ENCODE measurements at places on chromosomes 2 and 18.

DNA sequence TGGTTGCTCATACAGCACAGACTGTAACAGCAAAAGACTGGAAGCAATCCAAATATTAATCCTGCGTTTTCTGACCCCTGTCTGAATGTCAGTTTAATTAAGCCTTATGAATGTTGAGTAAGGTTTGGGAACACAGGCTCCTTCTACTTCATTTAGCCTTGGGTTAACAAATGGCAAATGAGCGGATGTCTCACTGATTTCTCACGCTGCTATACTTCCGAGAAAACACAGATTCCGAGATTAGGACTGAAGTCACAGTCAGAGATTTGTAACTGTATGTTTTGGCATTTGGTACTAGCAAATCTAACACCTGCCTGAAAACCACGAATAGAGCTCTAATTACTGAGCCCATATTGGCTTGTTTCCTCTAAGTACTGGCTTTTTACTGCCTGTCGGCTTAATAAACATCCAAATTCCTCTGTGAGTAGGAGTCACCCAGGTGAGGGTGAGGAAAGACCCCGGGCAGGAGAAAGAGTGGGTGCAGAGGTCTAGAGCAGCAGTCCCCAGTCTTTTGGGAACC is 10.6 kb downstream of the MC5R start:
- no peak for ATAC-seq

DNA sequence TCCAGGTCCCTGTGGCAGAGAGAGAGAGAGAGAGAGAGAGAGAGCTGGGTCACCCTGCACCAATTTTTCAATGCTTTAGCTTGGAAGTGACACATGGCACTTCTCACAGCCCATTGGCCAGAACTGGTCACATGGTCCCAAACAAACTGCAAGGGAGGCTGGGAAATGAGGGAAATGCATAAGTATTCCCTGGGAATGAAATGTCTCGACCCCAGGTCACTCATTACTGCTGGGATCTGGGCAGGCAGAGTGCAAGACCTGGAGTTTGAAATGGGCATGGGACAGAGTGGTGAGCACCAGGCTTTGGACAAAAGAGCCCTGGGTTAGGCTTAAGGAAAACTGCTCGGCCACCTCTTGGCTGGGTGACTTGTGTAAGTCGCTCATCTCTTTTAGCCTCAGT is 37.0 kb downstream of the SMAD7 start:
- no peak for ATAC-seq

DNA sequence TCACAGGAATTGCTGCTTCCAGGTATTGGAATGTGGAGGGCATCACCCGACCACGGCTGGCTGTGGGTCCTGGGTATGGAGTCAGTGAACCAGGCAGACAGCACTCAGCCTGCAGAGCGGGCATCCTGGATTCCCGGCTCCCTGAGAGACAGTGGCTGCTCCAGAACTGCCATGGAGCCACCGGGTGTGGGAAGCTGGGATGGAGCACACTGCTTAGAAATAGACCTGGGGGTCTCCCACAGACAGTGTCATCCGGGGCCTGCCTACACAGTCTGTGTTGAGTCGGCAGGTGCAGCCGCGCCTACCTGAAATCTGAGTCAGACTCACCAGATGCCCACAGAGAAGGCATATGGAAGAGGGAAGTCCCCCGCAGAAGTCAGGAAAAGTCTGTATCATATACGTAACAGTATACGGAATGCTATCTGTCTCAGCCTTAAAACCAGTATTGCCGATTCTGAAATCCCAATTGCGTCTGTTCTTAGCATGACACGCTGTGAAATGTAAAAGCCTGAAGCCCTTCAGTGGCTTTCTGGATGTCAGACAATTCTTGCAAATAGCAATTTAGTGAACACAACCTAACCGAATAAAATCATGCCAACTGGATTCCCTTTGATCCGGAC is 509.7 kb upstream of the MYT1L start:
- ATAC-seq = no peak

DNA sequence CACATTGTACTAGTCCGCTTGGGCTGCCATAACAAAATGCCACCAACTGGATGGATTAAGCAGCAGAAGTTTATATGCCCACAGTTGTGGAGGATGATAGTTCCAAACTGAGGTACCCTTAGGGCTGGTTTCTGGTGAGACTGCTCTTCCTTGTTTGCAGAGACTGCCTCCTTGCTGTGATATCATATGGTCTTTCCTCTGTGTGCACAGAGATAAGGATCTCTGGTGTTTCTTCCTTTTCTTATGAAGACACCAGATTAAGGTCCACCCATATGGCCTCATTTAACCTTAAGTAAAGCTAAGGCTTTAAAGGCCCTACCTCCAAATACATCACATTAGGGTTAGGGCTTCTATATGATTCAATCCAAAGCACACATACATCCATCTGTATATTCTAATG is 738.2 kb upstream of the GCFC2 start:
- ATAC-seq = no peak

GRCh38 chr18:7974200-7974874 is 407.2 kb downstream of the PTPRM start:
- no peak for ATAC-seq

DNA sequence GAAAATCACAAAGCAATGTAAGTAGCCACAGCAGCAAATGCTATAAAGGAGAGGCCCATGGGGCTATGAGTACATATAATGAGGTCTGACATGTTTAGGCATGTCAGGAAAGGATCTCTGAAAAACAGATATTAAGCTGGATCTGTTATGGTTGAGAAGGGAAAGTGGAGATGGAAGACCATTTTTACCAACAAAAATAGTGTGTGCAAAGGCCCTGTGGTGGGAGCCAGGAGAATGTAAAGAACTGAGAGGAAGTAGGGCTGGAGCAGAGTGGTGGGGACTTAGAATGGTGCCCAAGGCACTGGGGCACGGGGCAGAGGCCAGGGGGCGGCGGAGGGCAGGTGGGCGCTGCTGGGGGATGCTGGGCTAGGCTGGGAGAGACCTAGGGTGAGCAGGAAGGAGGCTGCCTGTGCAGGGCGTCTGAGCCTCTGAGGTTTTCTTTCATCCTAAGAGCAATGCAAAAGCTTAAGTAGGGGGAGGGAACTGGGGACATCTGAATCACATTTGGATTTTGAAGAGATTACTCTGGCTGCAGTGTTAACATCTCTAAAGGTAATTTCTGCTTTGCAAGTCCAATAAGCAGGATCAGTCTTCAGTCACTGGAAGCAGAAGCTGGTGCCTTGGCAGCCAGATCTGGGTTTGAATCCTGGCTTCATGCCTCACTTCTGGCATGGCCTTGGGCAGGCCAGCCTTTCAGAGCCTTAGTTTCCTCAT is 4.9 kb upstream of the AGFG1 start:
- ATAC-seq = no peak

DNA sequence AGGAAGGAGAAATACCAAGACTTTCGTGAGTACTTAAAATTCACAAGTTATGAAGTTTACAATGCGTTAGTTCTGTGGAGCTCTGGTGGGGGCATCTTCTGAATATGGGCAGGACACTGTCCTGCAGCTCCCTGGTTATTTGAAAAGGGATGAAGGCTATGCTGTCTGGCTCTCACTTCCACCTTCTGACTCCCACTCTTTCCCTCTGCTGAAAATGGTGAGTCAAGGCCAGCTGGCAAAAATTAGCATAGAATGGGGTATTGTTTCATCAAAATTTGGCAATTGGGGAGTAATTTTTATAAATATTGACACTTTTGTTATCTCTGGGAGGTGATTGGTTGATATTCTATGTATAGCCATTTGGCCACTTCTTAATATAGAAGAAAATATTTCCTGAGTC is 177.4 kb downstream of the PARD3B start:
- no peak for ATAC-seq

- ATAC-seq = no peak
Observed at GRCh38 chr2:239940861-239941570, 84.1 kb downstream of the NDUFA10 start.

GRCh38 chr2:50313656-50314055 is 718.3 kb downstream of the NRXN1 start:
- ATAC-seq = no peak

- no peak for ATAC-seq
Observed at GRCh38 chr2:158024288-158024898, 77.3 kb upstream of the UPP2 start.

- no peak for ATAC-seq
Observed at GRCh38 chr18:37403100-37403781, 162.4 kb downstream of the CELF4 start.

- ATAC-seq = no peak
Observed at GRCh38 chr2:36737131-36737750, 40.7 kb downstream of the VIT start.

DNA sequence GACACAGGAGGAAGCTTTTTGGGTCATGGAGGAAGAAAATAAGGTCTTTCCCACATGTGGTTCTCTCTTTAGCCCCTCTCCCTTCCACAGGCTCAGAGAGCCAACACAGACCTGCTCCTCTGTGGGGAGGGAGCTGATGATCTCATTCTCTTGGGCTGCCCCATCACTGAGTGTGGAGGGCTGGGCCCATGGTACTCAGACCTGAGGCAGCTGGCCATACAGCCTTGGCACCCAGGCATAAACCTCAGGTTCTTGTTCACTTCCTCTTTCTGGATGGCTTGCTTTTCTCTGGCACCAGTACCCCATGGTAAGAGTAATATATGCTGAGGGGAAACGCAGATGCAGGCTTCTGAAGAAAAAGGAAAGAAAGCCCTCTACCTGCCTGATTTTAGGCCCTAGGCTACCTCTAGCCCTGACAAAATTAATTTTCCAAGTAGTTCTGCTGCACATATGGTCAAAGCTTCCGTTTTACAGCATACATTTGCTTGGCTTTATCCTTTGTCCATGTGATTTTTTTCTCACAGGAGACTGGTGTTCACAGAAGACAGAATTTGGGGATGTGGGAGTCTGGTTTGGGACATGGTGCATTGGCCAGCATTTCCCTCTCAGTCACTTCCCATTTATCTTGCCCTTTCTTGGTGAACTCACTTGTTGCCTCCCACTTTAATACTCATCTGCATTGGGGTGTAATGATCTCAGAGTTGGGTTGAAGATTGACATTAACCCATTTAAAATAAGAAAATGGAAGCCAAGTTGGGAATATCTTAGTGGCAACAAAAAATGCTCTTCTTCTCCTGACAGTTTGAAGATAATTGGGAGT is 11.1 kb downstream of the DHRS9 start:
- ATAC-seq = no peak

DNA sequence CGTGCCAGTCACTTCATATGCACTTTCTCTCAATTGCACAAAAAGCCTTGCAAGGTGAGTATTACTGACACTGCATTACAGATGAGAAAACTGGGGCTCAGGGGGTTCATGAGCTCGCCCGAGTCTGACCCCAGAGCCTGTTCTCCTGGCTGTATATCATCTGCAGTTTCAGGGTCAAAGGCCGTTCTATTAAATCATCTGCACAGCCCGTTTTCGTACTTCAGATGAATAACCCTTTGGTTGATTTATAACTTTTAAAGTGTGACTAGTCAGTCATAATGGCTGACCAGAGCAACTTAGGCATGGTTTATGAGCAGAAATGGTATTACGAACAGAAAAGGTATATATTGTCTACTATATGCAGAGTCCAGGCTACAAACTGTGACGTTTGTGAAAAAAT is 35.3 kb upstream of the NPAS2 start:
- no peak for ATAC-seq

GRCh38 chr2:20135631-20136050 is 84.2 kb upstream of the LAPTM4A start:
- ATAC-seq = no peak

- no peak for ATAC-seq
Observed at GRCh38 chr2:38446906-38447561, 70.0 kb upstream of the ATL2 start.

DNA sequence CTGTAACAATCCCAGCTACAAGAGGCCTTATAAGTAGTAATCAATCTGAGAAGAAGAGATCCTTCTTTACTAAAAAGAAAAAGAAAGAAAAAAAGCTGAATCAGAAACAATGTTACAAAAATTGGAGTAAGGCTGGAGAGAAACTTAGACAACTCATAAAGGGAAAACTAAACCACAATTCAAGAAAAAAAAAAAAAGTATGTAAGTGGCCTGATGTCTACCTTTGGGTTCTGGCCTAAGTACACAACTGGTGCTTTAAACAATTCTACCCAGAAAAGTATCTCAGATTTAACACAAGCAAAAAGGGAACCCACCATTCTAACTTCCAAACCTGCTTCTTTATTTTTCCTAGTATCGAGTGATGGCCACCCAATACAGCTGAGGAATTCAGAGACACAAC is 45.3 kb downstream of the ZNF521 start:
- ATAC-seq = no peak
